ENCODE measurements at places on chromosomes 2 and 18.

- no peak for DNase-seq
Measured at GRCh38 chr18:40877096-40877495, 1077.9 kb upstream of the PIK3C3 start.

DNA sequence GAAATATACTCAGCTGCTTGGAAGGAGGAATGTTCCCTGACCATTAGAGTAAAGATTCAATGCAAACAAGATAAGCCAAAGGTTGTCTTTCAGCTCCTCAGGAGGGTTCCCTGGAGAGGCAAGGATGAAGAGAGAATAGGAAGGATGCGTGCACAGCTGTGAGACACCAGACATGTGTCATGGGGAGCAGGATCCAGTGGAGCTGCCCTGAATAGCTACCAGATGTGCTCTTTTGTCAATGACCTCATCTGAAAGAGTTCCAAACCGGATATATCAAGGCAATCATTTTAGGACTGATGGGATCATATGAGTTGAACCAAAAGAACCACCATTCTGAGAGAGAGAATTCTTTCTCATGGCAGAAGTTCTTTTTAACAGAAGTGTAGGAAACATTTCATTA is 490.6 kb downstream of the IRS1 start:
- DNase-seq, result no peak

DNA sequence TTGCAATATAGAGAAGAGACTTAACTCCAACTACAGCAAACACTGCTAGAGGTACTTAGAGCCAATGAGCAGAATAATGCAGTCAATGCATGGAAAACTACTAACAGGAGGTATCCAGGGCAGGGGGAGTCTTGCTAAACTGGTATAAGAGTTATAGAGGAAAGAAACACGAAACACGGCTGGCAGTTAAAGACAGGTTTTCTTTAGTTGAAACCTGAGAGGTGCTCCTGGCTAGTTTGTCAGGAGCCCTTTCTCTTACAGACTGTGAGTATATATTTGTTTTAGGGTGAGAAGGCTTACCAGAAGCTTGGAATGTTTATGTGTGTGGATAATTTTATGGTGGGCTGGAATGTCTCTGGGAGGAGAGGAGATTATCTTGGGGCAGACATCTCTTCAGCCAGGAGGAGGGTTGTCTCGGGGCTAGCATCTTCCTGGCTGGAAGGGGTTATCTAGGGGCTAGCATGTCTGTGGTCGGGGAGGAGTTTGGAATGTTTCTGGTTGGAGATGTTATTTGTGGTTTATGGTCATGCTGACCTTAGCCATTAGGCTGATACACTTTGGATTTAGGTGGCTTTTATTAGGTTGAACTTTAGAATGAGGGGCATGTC is 1048.8 kb downstream of the DPP10 start:
- DNase-seq, result no peak

- DNase-seq, result no peak
Measured at GRCh38 chr2:207046724-207047123, 107.4 kb downstream of the CPO start.

DNA sequence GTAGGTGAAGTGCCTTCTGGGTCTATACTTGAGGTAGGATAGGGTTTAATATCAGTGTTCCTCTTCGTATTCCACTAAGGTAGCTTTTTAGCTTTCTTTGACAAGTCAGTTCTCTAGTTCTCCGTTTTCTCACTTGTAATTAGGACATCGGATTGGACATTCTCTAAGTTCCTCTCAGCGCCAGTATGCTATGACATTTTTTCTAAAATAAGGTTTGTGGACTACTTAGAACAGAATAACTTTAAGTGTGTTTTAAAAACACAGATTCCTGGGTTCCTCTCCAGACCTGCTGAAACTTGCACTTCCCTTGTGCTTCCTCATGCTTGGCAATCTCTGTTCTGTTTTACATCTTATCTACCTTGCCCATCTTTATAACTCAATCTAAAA is 69.3 kb upstream of the YWHAQ start:
- DNase-seq, result no peak

- DNase-seq, result no peak
Measured at GRCh38 chr2:173578404-173579107, 223.9 kb downstream of the CDCA7 start.

GRCh38 chr2:116924509-116924908 is 890.0 kb upstream of the DDX18 start:
- DNase-seq, result no peak

- no peak for DNase-seq
Measured at GRCh38 chr2:109216332-109216731, 87.3 kb downstream of the SH3RF3 start.

DNA sequence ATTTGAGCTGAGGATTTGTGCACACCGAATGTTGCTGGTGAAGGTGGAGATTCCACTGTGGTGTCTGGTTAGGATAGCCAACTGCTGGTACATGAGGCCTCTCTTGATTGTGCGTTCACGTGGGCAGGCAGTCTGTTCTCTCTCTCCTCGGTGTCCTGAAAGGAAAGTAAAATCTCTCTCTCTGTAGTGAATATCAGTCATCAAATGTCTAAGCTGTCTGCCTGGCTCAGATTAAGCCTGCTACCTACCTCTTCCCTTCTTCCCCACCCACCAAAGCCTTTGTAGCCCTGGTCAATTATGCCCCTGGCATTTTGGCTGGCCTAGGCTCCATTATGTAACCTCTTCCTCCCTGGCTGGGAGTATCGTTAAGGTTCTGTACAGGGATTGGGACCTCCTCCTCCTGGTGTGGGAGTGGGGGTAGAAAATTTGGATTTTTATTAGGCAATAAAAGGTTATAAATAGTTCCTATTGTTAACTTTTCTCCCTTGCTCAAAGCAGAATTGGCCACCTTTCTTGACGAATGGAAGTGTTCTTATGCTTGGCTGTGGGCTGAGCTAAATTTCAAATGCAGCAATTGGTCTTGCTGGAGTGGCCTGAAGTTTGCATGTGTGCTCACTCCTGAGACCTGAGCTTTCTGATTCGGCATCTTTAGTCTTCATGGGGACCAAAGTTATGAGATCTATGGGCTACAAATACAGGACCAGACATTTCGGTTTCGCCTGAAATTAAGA is 148.8 kb downstream of the WDSUB1 start:
- no peak for DNase-seq

- DNase-seq, result no peak
Measured at GRCh38 chr2:5991305-5991968, 299.3 kb downstream of the SOX11 start.

- peak; percentile 80 for DNase-seq
Measured at GRCh38 chr2:12931186-12931844, 214.6 kb downstream of the TRIB2 start.

DNA sequence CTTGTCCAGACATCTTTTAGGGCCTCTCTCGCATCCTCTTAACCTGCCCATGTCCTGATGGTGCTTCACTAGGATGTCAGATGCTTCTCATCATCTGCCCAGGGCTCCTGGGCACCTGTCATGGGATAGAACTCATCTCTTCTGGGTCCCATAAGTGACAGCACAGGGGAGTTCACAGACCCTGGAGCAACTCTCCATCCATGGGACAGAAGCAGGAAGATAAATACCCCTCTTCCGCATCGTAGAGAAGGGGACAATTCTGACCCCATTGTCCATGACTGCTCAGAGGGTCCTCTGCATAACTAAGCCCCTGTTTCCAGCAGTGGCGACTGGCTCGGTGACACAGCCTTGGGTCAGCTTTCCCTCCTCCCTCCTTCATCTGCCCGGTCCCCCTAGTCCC is 82.3 kb downstream of the TWIST2 start:
- no peak for DNase-seq

DNA sequence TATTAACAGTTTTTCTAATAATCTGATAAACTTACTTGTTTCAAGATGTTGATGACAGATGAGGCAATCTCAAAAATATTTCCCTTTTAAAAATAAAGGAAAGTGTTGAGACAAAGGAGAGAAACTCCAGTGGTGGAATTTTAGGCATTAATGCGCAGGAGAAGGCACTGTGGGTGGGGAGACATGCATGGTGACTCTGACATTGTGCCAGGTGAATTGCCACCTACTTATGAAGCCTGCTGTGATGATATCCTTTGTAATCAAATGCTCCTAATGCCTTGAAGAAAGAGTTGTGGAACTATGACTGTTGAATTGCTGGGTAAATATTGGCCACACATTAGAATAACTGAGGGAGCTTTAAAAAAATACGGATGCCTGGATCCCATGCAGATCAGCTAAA is 101.4 kb downstream of the PLA2R1 start:
- DNase-seq, result no peak

- no peak for DNase-seq
Measured at GRCh38 chr2:144996225-144996795, 476.4 kb upstream of the ZEB2 start.

DNA sequence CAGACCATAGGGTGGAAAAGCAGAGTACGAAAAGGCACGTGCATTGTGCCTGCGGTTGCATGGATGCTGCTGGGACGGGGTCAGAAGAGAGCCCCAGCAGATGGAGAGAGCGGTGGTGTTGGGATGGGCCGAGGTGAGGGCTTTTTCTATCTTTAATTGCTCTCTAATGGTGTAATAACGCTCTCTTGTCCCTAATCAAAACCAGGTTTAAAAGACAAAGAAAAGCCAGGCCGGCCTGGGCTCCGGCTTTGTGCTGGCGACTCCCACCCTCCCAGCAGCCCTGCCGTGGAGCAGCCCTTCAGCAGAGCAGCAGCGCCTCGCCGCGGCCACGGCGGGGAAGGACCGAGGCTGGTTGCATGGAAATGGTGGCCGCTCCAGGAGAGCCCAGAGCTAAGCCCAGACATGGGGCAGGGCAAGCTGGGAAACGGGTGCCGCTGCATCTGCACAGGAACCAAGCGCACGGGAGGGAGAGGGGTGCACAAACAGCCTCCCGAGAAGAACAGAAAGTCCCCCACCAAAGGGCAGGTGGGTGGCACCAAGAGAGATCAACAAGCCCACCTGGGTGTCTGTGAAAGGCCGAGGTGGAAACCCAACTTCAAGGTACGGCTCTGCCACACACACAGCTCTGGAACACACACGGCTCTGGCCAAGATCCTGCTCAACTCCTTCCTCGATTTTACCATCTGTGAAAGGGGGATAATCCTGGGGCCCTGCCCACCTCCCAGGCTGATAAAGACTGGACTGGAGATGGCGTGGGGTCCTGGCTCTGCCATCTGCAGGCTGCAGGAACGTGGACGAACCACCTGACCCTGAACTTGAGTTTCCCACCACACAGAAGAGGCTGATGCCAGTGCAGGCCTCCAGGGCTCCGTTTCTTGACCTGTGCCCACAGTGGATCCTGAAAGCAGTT is 15.0 kb downstream of the HS1BP3 start:
- DNase-seq, result peak; percentile 77

GRCh38 chr2:233961905-233962304 is 44.7 kb downstream of the TRPM8 start:
- no peak for DNase-seq

DNA sequence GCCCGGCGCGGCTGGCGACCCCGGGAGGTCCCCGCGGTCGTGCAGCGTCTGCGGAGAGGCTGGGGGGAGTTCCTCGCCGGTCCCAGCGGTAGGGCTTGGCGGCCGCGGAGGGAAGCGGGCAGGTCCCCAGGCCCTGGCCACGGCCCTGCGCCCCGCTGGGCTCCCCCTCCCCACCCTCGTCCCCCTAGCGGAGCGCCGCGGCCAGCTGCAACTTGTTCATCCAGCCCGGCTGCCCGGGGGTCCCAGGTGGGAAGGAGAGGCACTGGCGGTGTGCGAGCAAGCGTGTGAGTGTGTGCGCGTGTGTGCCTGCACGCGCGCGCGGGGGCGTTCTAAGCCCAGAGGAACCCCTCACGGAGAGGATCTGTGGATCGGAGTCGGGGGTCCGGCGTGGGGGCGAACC is 1.3 kb downstream of the PTPRM start:
- no peak for DNase-seq

GRCh38 chr2:34291076-34291475 is 692.0 kb upstream of the FAM98A start:
- DNase-seq, result no peak
